ENCODE measurements at places on chromosomes 1 and 21.
A peak's percentile ranks its signal among the peaks of the same experiment; 100 is the strongest.

DNA sequence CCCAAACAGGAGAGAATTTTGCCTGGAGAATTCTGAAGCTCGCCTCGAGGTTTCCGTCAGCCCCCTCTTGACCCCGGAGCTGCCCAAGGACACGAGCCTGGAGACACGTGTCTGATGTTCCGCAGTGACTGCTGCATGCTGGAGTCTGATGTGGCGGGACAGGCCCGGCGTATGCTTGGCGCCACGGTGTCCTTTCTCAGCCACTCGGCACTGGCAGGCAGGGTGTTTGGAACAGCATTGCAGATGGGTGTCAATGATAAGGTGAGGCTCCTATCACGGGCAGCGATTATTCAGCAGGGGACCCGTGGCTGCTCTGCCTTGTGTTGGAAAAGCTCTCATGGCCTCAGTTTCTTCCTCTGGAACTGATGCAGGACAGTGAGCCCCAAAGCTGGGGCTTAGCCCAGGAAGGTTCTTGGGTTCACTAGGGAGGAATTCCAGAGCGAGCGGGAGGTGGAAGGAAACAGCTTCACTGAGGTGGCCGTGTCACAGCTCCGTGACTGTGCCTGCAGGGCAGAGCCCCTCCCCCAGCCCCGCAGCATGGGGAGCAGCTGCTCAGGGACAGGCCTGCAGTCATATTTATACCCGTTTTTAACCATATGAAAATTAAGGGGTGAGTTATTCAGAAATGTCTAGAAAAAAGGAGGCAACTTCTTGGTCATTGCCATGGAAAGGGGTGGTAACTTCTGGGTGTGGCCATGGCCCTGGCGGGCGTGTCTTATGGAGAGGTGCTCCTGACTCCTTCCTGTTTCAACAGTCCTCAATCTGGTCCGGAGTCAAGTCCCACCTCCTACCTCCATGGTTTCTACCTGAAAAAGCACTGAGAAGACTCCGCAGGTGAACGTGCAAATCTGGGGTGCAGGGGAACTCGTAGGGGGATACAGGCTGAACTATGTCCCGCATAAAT is 123.4 kb downstream of the SIK1 start:
- DNase-seq, result no peak

GRCh38 chr1:44832056-44832705 is 10.9 kb downstream of the PTCH2 start:
- DNase-seq, result no peak

- DNase-seq, result no peak
Measured at GRCh38 chr1:11514366-11514765, 35.4 kb downstream of the DISP3 start.

DNA sequence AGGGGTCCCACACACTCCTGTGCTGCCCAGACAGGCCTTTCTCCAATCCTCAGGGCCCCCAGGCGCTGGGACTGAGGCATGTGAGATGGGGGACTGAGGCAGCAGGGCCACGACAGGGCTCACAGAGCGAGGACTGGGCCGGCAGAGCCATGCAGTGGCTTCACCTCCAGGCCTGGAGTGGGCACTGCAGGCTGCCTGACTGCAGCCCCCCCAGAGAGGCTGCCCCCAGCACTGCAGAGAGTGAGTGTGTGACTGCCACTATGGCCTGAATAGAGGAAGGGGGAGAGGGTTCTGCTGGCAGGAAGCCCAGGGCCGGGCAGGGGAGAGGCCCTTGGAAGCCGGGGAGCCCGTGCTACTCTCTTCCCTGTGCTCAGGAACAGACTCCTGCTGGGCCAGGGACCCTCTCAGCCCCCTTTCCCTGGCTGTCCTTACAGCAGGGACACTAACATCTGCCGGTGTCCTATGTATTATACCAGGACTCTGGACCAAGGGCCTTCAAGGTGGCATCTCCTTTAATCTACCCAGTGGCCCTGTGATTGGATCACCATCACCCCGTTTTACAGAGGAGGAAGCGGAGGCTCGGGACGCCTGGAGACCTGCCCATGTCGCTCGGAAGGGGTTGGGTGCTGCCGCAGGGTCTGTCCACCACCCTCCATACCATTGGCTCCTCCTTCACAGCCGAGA is 20.2 kb upstream of the PLEKHG5 start:
- no peak for DNase-seq

- no peak for DNase-seq
Measured at GRCh38 chr1:76607717-76608116, 259.6 kb upstream of the ST6GALNAC5 start.

GRCh38 chr1:59046730-59047157 is 250.2 kb upstream of the FGGY start:
- DNase-seq, result peak; percentile 66

DNA sequence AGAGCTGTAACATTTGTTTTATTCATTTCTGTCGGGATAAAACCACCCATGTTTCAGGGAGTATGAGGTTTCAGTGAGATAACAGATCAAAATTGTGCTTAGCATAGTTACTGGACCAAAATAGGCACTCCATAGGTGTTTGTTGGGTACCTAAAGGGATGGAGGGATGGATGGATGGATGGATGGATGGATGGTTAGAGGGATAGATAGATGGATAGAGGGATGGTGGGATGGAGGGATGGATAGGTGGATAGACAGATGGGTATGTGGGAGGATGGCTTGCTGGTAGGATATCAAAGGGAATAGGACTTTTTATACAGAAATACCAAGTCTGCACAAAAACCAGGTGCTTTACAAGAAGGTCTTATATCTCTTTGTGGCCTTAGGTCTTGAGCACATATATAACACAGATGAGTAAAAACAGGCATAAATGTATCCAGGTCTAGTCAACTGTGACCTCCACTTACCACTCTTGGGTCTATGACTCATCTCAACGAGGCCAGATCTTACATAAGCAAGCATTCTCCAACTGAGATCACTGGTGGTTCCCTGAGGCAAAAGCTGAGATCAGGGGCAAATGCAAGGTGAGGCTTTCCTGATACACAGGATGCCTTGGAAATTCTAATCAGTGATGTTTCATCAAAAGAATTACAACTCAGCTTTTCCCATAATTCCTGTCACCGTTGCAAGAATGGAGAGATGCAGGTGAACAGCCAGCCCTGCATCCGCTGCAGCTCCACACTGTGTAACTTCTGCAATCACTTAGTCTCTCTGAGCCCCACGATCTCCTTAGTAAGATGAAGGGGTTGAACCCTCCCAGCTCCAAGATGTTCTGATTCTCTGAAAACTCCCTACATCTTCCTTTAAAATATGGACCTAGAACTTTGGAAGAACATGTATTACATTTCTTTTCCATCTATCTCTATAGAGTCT is 32.0 kb downstream of the PTAFR start:
- DNase-seq, result no peak

DNA sequence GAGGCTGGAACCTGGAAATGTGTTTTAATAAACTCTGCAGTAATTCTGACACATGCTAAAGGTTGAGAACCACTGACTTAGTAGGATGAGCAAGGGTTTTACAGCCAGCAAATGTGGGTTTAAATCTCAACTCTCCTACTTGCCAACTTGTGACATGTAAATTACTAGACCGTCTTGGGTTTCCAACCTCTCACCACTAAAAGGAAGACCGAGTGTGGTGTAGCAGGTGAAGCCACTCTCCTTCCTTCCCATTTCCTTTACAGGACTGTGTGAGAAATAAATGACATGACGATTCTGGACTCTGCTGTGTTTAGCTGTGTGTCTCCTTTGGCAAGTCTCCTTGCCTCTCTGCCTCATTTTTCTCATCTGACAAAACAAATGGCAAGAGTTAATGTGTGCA is 49.5 kb upstream of the DNAJC6 start:
- no peak for DNase-seq

DNA sequence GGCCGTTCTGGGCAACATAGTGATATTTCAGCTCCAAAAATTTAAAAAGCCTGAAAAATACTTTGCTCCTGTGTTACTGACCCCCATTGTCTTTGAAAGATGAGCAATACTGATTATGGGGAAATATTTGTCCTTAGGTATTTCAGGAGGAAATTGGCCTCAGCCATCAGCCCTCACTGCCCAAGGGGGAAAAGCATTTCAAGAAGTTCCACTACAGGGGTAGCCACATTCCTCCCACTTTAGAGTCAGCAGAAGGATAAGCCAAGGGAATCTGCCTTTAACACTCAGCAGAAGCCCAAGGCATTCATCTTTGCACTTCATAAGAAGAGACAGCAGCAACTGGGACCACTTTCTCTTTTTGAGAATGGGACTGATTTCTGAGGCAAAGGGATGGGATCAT is 40.5 kb upstream of the ZNF326 start:
- DNase-seq, result no peak

- peak; percentile 76 for DNase-seq
Measured at GRCh38 chr1:205774198-205775014, 876 bp downstream of the RAB29 start.

GRCh38 chr1:80468356-80468755 is 1332.4 kb upstream of the ADGRL2 start:
- DNase-seq, result no peak

DNA sequence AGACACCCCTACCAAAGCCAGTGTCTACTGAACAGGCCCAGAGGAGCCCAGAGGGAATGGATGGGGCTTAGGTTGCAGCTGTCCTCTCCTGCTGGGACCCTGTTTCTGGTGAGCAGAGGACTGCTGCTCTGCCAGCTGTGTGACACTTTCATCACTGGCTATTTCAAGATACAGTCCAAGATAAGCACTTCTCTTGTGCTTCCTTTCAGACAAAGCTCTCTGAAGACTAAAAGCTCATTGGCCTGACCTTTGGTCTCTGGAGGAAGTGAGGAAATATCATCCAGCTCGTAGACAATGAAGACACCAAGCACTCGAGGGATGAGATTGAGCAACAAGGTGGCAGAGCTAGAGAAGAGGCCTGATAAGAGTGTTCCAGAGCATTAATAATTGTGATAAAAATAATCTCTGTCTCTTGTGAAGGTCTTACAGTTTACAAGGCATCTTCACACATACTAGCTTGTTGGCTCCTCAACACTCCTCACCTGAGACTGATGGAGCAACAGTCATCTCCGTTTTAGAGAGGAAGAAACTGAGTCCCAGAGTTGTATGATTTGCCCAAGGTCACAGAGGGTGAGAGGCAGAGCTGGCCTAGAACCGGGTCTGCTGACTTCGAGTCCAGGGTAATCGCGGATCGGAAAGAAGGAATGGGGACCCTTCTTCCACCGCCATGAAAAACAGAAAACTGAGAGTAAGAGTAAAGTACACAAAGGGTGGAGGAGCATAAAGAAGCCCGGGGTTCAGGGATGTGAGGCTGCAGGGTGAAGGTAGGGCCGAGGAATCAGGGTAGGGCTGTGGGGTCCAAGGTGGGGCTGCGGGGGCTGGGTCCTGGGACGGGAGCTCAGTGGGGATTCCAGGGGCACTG is 666 bp downstream of the PAFAH2 start:
- peak; percentile 32 for DNase-seq

DNA sequence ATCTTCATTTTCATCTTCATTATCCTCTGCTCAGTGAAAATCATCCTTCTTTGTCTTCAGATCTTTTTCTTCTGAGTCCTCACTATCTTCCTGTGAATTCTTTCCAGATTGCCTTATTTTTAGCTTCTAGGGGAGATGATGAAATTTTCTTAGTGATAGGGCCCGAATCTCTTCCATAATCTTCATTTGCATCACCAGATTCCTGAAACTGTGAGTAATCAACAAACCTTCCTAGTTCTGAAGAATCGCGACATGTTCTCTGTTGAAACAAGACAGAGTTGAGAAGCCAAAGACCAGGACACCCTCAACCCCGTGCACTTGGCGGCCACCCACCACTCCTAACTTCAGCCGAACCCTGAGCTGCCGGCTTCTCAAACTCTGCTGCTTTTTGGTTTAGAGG is 92.8 kb upstream of the CDC42BPA start:
- DNase-seq, result no peak

GRCh38 chr21:39805983-39806382 is 61.0 kb downstream of the IGSF5 start:
- no peak for DNase-seq

- DNase-seq, result no peak
Measured at GRCh38 chr1:19066874-19067181, 110.4 kb upstream of the IFFO2 start.

- peak; percentile 8 for DNase-seq
Measured at GRCh38 chr21:37237764-37238163, 29.4 kb downstream of the VPS26C start.

DNA sequence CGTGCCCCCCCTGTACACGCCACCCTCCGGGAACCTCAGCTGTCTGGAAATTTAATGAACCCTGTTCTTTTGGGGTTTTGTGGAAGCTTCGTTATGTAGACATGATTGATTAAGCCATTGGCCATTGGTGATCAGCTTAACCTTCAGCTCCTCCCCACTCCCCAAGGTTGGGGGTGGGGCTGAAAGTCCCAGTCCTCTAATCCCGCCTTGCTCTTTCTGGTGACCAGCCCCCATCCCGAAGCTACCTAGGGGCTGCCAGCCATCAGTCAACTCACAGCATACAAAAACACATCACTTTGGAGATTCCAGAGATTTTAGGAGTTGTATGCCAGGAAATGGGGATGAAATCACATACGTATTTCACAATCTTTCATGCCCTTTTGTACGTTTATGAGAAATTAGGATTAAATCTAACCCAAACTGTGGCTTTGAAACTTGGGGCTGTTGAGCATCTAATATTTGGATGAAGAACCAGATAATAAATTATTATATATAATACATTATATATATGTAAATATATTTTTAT is 52.3 kb downstream of the BACE2 start:
- DNase-seq, result no peak

- no peak for DNase-seq
Measured at GRCh38 chr1:205374210-205375078, 17.7 kb upstream of the KLHDC8A start.

DNA sequence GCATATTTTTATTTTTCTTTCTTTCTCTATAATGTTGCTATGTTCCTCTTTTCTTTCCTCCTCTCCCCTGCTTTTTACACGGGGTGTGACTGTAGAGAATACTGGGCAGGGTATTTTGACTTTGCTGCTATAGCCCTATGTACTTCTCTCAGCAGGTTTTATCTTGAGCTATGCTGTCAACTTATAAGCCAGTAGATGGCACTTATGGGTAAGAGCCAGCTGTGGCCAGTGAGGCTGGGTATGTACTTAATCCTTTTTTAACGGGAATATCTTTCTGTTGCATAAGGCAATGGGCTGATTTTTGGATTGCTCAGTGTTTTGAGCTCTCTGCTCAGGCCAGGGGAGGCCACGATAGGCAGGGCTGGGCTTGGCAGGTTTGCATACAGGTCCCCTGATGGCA is 99.0 kb downstream of the KCNK2 start:
- DNase-seq, result no peak

- DNase-seq, result no peak
Measured at GRCh38 chr1:22854688-22855565, 117.7 kb downstream of the LACTBL1 start.

GRCh38 chr1:5622412-5622811 is 369.8 kb downstream of the NPHP4 start:
- no peak for DNase-seq

Measured in CD4-positive, alpha-beta T cell treated with Interleukin-21 for 1 hour (primary cell).